ENCODE measurements at places on chromosomes 12 and 14.
A peak's percentile ranks its signal among the peaks of the same experiment; 100 is the strongest.

DNA sequence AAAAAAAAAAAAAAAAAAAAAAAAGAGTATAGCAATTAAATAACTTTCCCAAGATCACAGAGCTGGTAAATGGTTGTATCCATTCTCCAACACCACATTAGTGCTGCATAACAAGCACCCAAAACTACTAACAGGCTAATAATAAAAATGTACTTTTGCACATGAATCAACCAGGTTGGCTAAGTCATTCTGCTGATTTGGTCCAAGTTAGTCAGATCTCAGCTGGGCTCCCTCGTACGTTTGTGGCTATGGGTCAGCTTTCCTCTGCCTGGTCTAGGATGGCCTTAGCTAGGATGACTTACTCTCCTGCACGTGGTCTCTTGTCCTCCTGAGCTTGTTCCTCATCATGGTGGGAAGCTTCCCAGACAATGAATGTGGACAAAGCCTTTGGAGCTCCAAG lies 7.9 kb upstream of the PLEKHG6 start:
- no peak for DNase-seq

DNA sequence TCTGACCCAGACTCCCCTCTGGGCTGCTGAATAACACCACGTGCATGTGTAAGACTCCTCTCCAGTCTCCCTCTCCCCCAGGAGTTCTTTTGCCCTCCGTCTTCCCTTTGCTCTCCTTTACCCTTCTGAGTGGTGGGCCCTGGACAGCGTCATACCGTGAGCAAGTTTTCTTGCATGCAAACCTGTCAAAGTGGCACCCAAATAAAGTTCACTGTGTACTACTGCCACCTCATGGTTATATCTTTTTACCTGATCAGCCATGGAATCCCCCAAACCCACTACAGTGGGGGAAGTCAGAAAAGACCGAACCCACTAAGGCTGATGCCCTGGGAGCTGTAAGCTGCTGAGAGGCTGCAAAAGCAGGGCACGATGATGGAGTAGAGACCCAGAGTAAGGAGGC lies 131.1 kb upstream of the VRK1 start:
- DNase-seq: no peak

DNA sequence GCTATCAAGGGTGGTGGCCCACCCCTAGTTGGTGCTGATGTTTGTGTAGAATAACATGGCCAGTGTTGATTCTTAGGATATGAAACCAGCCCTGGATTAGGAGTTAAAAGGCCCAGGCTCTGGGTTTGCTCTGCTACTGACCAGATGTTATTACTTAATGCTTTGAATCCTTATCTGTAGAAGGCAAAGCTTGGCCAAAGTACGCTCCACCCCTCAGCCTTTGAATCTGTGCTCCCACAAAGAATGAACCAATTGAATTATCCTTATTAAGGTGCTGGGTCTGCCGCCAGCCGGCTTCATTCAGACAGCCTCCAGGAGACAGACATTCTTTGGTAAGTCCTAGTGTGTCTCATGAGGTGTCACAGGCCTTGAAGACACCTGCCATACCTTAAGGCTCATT lies 41.8 kb downstream of the AKAP3 start:
- no peak for DNase-seq

DNA sequence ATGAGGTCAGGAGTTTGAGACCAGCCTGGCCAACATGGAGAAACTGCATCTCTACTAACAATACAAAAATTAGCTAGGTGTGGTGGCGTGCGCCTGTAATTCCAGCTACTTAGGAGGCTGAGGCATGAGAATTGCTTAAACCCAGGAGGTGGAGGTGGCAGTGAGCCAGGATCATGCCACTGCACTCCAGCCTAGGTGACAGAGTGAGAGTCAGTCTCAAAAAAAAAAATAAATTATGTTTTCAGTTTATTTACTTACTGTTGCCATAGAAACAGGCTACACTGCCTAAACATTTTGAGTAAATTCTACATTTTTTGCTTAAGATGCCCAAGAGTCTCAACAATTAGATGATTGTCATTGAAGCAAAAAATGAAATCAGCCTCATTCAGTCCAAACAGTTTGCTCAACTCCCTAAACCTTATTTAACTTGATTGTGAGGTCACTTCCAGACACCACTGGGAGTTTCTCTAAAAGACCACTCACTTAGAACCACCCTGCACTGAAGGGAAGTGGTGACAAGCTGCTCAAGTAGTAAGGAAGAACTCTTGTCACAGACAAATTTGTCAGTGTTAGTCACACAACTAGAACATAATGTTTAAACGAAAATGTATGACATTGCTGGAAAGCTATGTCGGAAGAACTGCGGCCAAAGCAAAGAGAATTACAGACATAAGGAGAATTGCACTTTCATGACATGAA lies 9.8 kb upstream of the GNPNAT1 start:
- peak; percentile 76 for DNase-seq

DNA sequence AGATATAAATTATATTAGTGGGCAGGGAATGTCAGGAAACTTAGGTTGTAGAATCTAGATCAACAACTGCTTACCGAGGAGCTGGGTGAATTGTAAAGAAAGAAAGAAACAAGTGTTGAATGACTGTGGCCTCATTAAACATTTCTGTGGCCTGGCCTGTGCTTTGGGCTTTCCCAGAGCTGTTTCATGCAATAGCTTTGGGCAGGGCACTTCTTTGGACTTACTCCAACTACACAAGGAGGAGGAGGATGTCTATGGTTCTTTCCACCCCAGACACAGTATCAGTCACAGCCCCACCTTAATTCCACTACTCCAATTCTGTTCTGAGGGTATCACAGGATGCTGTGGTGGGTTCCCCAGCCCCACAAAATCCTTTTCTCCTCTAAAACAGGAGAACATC lies 38.0 kb downstream of the DPF3 start:
- peak; percentile 63 for DNase-seq

- DNase-seq: no peak
These were observed 17.0 kb downstream of the SSPN start for GRCh38 chr12:26212396-26212795.

GRCh38 chr14:104865631-104866441 lies 768 bp downstream of the CEP170B start:
- DNase-seq: peak; percentile 79

DNA sequence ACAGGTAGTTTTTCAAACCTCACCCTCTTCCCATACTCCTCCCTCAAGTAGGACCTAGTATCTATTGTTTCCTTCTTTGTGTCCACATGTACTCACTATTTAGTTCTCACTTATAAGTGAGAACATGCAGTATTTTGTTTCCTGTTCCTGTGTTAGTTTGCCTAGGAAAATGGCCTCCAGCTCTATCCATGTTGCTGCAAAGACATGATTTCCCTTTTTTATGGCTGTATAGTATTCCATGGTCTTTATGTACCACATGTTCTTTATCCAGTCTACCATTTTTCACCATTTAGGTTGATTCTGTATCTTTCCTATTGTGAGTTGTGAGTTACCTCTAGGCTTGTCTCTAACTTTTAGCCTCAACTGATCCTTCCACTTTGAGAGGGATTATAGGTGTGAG lies 310.7 kb downstream of the PRKD1 start:
- DNase-seq: no peak

DNA sequence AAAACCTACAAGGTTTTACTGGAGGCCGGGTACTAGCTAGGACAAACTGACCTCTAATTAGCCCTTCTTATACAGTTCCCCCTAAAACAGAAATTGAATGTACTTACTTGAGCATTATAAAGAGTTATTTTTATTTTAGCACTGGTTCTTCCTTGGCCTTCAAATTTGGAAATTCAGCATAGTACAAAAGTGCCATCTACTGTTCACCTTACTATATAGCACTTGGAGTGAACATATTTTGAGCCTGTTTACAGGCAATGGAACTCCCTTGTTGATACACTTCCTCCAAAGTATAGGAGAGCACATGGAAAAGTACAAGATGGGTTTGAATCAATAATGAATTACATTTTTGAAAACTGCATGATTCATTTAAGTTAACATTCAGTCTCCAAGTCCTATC lies 3.9 kb upstream of the POC1B start:
- peak; percentile 44 for DNase-seq

Measured in EL (cell line).